Right lobe of liver (tissue), 6 donors: ENCODE measurements at places on chromosomes 7 and 10. TPM values are rescaled to one million over a fixed set of nuclear protein-coding genes. Genes with fewer than 3 reads are reported as not detected.

TWIST1 gene
- not detected for total RNA-seq

DNA sequence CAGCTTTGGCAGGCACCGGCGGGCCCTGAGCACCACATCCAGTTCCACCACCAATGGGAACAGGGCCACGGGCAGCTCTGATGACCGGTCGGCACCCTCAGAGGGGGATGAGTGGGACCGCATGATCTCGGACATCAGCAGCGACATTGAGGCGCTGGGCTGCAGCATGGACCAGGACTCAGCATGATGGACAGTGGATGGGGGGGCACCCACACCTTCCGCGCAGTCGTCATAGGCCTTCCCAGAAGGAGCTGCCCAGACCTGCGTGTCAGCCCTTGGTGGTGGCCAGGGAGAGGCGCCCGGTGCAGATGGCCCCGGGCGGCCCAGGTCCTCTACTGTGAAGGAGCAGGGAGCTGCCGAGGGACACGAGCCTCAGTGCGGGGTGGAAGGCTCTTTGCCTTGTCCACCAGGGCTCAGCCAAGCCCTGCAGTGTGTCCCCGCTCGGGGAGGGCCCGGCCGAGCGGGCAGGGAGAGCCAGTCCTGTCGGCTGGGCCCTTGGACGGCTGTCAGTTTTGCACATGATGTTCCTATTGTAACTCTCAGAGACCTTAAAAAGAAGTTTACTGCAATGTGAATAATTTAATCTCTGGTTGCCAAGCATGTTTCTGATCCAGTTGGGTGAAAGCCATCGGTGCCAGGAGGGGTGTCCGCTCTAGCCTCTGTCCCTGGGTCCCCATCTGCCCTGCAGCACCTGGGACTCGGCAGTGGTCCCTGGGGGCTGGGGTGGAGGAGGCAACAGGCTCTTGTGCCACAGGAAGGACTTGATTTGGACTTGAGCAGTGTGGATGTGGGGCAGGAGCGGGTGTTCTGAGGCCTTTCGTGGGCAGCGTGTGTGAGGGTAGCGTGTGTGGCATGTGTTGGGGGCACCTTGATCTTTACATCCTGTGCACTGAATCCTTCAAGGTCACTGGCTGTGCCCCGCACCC is 12.6 kb downstream of the NACAD start:
- DNase-seq, result no peak
- H3K36me3 ChIP-seq, result peaks cover 54% of the 10 kb centered on the region
- no peak overlapping the region for H3K4me3 ChIP-seq
- H3K27me3 ChIP-seq, result no peaks in the 10 kb centered on the region
- no peak overlapping the region for H3K27ac ChIP-seq

DNA sequence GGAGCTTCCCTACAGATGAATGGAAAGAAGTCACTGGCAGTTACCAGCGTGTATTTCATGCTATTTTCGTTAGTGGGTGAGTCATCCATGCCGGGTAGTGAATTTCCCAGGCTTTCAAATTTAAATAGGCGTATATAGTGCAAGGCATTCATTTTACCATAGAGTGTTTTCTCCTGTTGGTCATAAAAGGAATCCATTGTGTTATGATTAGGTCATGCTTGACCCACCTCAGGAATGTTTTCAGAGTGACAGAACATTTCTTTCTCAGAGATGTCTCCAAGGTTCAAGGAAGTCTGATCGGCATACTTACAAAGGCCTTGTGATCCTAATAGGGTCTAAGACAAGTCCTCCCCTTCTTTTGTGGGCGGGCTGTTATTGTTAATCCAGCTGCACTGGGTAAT is 110.7 kb downstream of the AKR1D1 start:
- H3K27ac ChIP-seq, result no peak overlapping the region
- no peak overlapping the region for H3K4me3 ChIP-seq
- H3K36me3 ChIP-seq, result no peaks in the 10 kb centered on the region
- H3K27me3 ChIP-seq, result no peaks in the 10 kb centered on the region
- no peak for DNase-seq
- no peaks in the 10 kb centered on the region for H3K4me1 ChIP-seq

DNA sequence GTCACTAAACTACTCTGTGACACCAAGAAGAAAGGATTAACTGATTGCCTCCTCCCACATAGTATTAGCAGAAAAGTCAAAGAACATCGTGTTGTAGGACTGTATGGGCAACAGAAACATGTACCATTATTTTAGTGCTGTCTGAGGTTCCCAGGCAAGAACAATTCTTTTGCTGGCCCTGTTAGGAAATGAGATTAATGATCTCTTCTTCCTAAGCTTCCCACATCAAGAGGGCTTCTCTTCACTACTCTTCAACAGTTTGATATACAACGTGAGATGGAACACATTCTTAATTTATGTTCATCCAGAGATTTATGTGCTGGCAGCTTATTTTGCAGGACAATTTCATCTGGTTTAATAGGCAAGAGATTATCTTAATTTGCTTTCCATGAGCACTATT is 219.6 kb downstream of the DOCK4 start:
- no peaks in the 10 kb centered on the region for H3K4me1 ChIP-seq
- no peaks in the 10 kb centered on the region for H3K27me3 ChIP-seq
- H3K4me3 ChIP-seq, result no peak overlapping the region
- no peaks in the 10 kb centered on the region for H3K36me3 ChIP-seq

DNA sequence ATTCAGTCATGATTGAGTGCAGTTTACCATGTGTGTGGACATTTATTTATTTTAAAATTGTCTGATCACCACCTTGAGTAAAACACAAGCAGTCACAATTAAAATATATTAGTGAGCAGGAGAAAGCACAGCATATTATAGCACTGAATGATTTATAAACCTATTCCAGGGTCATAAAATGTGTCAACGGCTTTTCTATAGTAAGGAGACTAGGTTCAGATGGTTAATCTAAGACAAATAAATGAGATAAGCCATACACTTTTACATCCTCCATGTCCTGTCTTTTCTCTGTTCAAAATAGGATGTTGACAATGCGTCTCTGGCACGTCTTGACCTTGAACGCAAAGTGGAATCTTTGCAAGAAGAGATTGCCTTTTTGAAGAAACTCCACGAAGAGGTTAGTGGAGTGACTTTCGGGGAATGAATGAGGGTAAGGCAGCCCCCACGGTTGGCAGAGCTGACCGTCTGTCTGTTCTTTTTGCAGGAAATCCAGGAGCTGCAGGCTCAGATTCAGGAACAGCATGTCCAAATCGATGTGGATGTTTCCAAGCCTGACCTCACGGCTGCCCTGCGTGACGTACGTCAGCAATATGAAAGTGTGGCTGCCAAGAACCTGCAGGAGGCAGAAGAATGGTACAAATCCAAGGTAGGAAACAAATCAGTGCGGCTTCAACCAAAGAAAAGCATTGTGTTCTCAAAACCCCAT is 5.4 kb downstream of the VIM start:
- H3K27ac ChIP-seq, result no peak overlapping the region
- DNase-seq, result no peak
- no peaks in the 10 kb centered on the region for H3K36me3 ChIP-seq
- H3K27me3 ChIP-seq, result peaks cover 11% of the 10 kb centered on the region
- no peaks in the 10 kb centered on the region for H3K4me1 ChIP-seq

GRCh38 chr10:60733517-60733822 is 44.8 kb upstream of the CDK1 start:
- no peaks in the 10 kb centered on the region for H3K4me1 ChIP-seq
- H3K27ac ChIP-seq, result no peak overlapping the region
- H3K4me3 ChIP-seq, result peak overlapping the region; percentile 35

DNA sequence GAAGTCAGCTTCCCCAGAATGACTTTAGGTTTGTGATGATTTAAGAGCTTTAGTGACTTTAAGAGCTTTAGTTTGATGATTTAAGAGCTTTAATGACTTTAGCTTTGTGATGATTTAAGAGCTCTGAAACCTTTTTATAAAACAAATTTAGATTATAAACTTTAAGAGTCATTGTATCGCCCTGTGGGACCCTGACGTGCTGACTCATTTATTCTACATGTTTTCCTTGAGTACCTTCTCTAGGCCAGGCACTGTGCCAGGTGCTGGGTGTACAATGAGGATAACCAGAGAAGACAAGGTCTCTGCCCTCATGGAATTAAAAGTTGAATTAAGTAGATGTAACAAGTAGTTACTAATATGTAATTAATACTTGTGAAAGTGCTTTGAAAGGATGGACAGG is 45.4 kb downstream of the CNNM1 start:
- no peak for DNase-seq
- no peak overlapping the region for H3K4me3 ChIP-seq

CLDN15 gene
- total RNA-seq, result 10.8 TPM

- no peaks in the 10 kb centered on the region for H3K36me3 ChIP-seq
- no peak overlapping the region for H3K27ac ChIP-seq
- H3K4me1 ChIP-seq, result no peaks in the 10 kb centered on the region
- no peaks in the 10 kb centered on the region for H3K27me3 ChIP-seq
- DNase-seq, result no peak
These were observed 90.7 kb downstream of the SRPK2 start for GRCh38 chr7:105297985-105298384.

- H3K4me1 ChIP-seq, result no peaks in the 10 kb centered on the region
- H3K27me3 ChIP-seq, result no peaks in the 10 kb centered on the region
- no peaks in the 10 kb centered on the region for H3K36me3 ChIP-seq
These were observed 86.3 kb upstream of the NPS start for GRCh38 chr10:127462643-127463295.

ZNF107 gene
- total RNA-seq, result 1.4 TPM

GIMAP5 gene
- total RNA-seq, result 9.8 TPM

ADRB1 gene
- total RNA-seq, result not detected

- DNase-seq, result no peak
- no peaks in the 10 kb centered on the region for H3K27me3 ChIP-seq
- no peak overlapping the region for H3K27ac ChIP-seq
- H3K36me3 ChIP-seq, result peaks cover 20% of the 10 kb centered on the region
- no peaks in the 10 kb centered on the region for H3K4me1 ChIP-seq
These were observed 31.0 kb downstream of the PON3 start for GRCh38 chr7:95365151-95365550.

DNA sequence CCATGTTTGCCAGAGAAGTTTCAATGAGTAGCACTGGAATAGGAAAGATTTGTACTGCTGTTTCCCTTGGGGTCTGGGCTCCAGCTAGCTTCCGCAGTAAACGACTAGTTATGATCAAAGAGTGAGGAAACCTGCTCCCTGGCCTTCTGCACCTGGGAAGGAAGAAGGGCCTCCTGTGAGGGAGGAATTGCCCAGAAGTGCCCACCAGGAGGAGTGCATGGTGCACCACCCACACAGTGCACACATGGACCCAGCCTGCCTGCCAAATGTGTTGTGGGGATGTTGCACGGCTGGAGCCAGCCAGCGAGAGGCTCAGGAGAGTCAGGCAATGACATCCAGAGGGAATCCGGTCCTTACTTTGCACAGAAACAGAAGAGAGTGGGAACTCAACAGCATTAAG is 27.0 kb upstream of the FAM107B start:
- no peaks in the 10 kb centered on the region for H3K36me3 ChIP-seq
- DNase-seq, result no peak
- H3K4me3 ChIP-seq, result no peak overlapping the region
- H3K4me1 ChIP-seq, result no peaks in the 10 kb centered on the region

GRCh38 chr10:49228677-49229076 is 40.5 kb upstream of the TMEM273 start:
- H3K27me3 ChIP-seq, result no peaks in the 10 kb centered on the region
- H3K27ac ChIP-seq, result no peak overlapping the region
- H3K4me3 ChIP-seq, result no peak overlapping the region
- no peaks in the 10 kb centered on the region for H3K4me1 ChIP-seq
- DNase-seq, result no peak
- H3K36me3 ChIP-seq, result no peaks in the 10 kb centered on the region
